ENCODE measurements at places on chromosomes 1 and 21.

DNA sequence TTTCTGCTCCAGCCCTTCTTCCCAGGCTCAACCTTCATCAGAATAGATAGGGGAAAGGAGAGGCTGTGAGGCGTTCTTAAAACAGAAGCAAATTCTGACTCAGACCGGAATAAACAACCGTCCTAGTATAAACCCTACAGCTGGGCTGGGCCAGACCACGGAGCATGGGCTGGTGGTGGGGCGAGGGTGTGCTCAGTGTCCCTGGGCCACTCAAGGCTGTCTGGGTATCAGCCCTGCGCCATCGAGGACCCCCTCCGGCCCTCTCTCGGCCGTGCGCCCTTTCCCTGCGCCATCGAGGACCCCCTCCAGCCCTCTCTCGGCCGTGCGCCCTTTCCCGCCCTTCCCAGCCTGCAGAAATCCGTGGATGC is 36.0 kb downstream of the CAPN2 start:
- H3K4me1 ChIP-seq = peaks cover 15% of the 10 kb centered on the region
- peak overlapping the region; percentile 53 for H3K4me3 ChIP-seq
- DNase-seq = no peak
- peaks cover 72% of the 10 kb centered on the region for H3K36me3 ChIP-seq
- no peak overlapping the region for H3K27ac ChIP-seq
- no peaks in the 10 kb centered on the region for H3K27me3 ChIP-seq

DNA sequence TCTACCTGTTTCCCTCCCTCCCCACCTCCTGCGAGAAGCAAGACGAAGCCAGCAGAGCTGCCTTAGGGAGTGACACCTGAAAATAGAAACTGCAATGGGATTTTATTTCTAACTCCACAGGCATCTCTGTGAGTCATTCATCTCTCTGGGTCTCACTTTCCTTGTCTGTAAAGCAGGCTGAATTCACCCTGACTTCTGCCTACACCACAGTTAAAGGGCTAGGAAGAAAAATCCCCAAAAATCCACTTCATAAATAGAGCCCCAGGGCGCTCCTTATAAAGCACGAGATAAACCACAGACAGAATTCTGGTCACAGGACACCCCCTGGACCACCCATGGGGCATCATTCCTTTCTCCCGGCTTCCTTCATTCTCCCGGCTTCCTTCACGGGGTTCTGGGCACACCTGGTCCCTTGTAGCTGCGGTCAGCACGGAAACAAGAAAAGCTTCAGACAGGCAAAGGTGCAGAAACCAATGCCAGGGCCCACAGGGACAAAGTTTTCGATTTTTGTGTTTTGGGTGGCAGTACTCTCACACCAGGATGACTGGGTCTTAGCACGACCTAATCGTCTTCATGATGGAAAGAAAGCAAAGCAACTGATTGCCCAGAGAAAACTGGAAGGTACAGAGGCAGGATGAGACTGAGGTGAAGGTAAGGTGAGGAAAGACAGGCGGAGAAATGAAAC is 2.8 kb upstream of the H6PD start:
- DNase-seq = no peak
- no peak overlapping the region for H3K4me3 ChIP-seq
- peaks cover 3% of the 10 kb centered on the region for H3K36me3 ChIP-seq
- peaks cover 25% of the 10 kb centered on the region for H3K4me1 ChIP-seq
- H3K27me3 ChIP-seq = no peaks in the 10 kb centered on the region

DNA sequence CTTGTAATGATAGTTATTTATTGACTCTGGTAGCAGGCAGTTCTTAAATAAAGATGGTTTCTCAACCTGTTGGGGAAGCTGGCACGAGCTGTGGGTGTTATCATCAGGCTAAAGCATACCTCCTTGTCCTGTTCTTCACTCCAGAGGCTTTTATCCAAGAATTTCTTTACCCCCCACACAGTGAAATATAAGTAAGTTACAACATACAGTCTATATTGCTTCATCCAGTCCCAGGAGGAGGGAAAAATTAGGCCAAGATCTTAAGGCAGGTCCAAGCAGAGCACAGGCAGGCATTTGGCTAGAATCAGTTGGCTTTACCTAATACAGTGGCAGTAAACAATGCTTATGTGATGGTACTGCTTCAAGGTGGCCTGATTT is 6.3 kb downstream of the TMEM81 start:
- no peaks in the 10 kb centered on the region for H3K27me3 ChIP-seq
- no peaks in the 10 kb centered on the region for H3K4me1 ChIP-seq
- H3K27ac ChIP-seq = no peak overlapping the region

DNA sequence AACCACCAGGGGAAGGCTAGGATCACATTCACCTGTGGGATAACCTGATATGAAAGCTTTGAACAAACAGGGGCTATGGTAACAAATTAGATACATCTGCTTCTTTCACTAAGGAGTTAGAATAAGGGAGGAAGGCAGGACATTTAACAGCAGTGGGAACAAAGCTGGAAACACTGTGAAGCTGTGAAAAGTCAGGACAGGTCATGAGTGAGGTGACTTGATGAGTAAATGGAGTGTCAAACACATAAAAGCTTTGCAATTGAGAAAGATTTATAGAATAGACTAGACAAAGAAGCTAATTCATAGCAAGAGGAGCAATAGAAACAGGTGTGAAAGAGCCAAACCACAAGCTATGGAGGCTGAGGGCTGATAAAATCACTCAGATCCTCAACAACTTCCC is 110.0 kb downstream of the ASTN1 start:
- H3K27me3 ChIP-seq = no peaks in the 10 kb centered on the region
- no peaks in the 10 kb centered on the region for H3K36me3 ChIP-seq
- H3K4me1 ChIP-seq = no peaks in the 10 kb centered on the region
- no peak overlapping the region for H3K27ac ChIP-seq
- no peak overlapping the region for H3K4me3 ChIP-seq

DNA sequence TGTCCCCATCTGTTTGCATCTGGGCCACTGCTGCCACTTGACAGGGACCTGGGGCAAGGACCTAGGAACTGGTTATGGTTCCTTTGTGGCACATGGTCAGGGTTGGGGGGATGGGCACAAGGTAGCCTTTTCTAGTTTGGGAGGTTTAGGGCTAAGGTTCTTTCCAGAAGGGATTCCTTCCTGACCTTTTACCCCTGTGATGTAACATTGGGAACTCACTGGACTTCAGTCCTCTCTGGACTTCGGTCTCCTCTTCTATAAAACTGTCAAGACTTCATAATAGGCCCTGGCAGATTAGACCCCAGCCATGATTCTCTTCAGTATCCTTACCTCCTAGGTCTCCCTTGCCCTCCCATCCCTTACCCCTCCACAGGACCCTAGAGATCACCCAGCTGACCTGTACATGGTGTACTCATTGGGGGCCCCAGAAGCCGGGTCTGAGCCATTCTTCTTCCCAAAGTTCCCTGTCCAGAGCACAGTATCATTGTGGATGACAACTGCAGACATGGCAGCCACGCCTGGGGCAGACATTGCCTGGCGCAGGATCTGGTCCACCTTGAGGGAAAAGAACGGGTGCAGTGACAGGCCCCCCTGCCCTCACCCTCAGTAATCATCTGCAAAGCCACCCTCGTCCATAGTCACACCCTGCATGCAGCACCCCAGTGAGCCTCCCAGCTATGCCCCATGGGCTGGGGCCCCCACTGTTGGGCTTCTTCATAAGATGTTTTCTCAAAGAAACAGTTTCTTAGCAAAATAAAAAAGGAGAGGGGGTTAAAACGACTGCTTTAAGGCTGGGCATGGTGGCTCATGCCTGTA is 12.9 kb downstream of the LACTBL1 start:
- DNase-seq = no peak
- H3K4me3 ChIP-seq = no peak overlapping the region
- no peak overlapping the region for H3K27ac ChIP-seq

DNA sequence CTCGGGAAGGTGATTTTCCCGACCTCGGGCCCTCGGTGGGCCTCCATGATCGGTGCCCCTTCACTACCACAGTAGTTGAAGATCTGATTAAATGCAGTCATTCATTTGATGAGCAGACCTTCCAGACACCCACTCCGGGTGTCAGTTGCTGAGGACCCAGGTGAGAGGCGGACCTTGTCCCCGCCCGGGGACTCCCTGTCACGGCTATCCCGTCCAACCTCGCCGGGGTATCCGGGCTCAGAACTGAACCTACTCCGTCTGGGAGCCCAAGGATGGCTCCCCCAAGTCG is 22.6 kb downstream of the RNU1-3 start:
- DNase-seq = no peak
- peaks cover 5% of the 10 kb centered on the region for H3K27me3 ChIP-seq
- H3K36me3 ChIP-seq = no peaks in the 10 kb centered on the region
- H3K4me3 ChIP-seq = no peak overlapping the region
- no peak overlapping the region for H3K27ac ChIP-seq

DNA sequence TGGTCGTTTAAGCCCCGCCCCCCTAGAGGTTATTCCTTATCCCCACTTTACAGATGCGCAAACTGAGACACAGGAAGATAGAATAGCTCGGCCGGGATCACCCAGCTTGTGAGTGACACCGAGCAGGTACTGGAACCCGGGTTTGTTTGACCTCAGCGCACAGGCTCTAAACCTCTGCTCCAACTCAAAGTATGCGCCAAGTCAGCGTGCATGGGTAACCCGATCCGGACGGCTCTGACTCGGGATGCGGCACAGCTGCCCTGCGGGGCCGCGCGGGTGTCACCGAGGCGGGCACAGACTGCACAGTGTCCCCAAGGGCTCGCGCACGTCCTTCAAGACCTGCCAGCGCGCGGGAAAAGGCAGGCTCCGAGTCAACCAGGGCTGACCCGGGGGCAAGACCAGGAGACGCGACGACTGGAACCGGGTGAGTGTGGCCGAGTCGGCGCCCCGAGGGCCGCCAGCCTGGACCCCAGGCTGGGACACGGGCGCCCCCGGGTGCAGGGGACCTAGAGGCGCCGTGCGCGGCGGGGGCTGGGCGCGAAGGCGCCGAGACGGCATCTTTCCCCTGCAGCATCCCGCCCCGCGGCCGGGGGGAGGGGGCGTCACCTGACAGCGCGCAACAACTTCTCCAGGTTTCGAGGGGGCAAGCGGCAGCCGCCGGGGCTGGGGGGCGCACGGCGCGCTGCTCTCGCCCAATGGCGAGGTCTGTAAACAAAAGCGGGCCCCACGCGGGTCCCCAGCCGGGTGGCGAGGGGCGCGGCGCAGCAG is 101.9 kb upstream of the SOD1 start:
- H3K36me3 ChIP-seq = peaks cover 8% of the 10 kb centered on the region
- H3K4me1 ChIP-seq = peaks cover 45% of the 10 kb centered on the region
- H3K4me3 ChIP-seq = peak overlapping the region; percentile 68
- H3K27ac ChIP-seq = no peak overlapping the region
- peak; percentile 11 for DNase-seq

- DNase-seq = no peak
- H3K4me3 ChIP-seq = no peak overlapping the region
- no peaks in the 10 kb centered on the region for H3K36me3 ChIP-seq
- H3K4me1 ChIP-seq = no peaks in the 10 kb centered on the region
Observed at GRCh38 chr1:166470014-166470413, 303.2 kb upstream of the FAM78B start.

DNA sequence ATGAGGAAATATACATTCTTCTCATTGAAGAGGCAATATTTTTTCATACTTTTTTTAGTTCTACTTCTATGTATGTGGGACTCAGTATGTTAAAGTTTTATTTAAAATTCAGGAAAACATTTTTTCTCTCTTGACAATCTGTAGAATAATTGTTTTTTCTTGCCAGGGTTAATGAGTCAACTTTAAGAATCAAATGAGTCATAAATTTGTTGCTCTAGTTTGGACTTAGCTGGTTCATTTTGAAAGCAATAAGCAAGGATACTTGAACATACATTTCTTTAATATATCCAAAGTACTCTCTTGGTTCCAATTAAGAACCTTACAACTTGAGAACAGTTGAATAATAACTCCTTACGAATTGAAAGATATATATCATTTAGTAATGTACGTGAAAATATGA is 1145.3 kb upstream of the B3GALT2 start:
- H3K27ac ChIP-seq = no peak overlapping the region
- DNase-seq = no peak
- no peaks in the 10 kb centered on the region for H3K36me3 ChIP-seq
- H3K4me3 ChIP-seq = no peak overlapping the region
- no peaks in the 10 kb centered on the region for H3K4me1 ChIP-seq
- H3K27me3 ChIP-seq = no peaks in the 10 kb centered on the region

- peaks cover 21% of the 10 kb centered on the region for H3K4me1 ChIP-seq
- DNase-seq = no peak
- no peak overlapping the region for H3K27ac ChIP-seq
Observed at GRCh38 chr21:36388096-36388495, 2.9 kb downstream of the CHAF1B start.

GRCh38 chr1:77468949-77469710 is 187.3 kb downstream of the AK5 start:
- no peak for DNase-seq
- no peaks in the 10 kb centered on the region for H3K36me3 ChIP-seq
- no peaks in the 10 kb centered on the region for H3K4me1 ChIP-seq

- no peaks in the 10 kb centered on the region for H3K27me3 ChIP-seq
- H3K36me3 ChIP-seq = no peaks in the 10 kb centered on the region
- H3K4me1 ChIP-seq = peaks cover 13% of the 10 kb centered on the region
- H3K4me3 ChIP-seq = peak overlapping the region; percentile 78
- no peak overlapping the region for H3K27ac ChIP-seq
- no peak for DNase-seq
Observed at GRCh38 chr1:32241001-32241763, 5.8 kb upstream of the FAM167B start.

- no peak overlapping the region for H3K4me3 ChIP-seq
- no peak for DNase-seq
Observed at GRCh38 chr1:246785494-246786111, 61.4 kb downstream of the SCCPDH start.

DNA sequence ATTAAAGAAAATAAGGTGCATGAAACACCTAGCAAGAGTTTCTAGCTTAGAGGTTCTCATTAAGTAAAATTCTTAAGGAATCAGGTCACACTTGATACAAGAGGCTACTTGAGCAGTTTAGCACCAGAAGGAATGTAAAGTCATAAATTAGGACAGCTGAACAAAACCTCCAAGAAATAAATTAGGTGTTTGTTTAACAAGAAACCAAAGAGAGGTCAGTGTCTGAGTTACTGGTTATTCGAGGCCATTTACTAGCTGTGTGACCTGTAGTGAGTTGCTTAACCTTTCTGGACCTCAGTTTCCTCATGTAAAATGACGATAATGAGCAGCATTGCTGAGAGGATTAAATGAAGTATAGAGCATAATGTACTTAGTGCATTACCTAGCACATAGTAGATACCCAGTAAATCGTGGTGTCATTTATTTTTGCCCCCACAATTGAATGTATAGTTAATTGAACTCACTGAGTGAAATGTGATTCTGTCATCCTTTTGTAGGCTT is 908 bp upstream of the ELK4 start:
- H3K27me3 ChIP-seq = peaks cover 12% of the 10 kb centered on the region
- H3K4me3 ChIP-seq = peak overlapping the region; percentile 81
- H3K36me3 ChIP-seq = peaks cover 17% of the 10 kb centered on the region

GRCh38 chr1:151013518-151013917 is 5.3 kb downstream of the PRUNE1 start:
- H3K27ac ChIP-seq = no peak overlapping the region
- DNase-seq = no peak
- peaks cover 10% of the 10 kb centered on the region for H3K36me3 ChIP-seq
- no peak overlapping the region for H3K4me3 ChIP-seq
- H3K4me1 ChIP-seq = peaks cover 15% of the 10 kb centered on the region

Data from activated T-helper 2 cell treated with anti-CD3 and anti-CD28 coated beads, Interferon-gamma antibody, Interleukin-2, Interleukin-4, amounts not matched to agents 10 μg/mL and 5 μg/mL and 100 μg/mL, durations not matched to agents 14 hours and 24 hours and 36 hours (primary cell).